ENCODE measurements at places on chromosomes 2 and 18.

GRCh38 chr2:98016908-98017670 lies 21.3 kb upstream of the TMEM131 start:
- no peak for DNase-seq

DNA sequence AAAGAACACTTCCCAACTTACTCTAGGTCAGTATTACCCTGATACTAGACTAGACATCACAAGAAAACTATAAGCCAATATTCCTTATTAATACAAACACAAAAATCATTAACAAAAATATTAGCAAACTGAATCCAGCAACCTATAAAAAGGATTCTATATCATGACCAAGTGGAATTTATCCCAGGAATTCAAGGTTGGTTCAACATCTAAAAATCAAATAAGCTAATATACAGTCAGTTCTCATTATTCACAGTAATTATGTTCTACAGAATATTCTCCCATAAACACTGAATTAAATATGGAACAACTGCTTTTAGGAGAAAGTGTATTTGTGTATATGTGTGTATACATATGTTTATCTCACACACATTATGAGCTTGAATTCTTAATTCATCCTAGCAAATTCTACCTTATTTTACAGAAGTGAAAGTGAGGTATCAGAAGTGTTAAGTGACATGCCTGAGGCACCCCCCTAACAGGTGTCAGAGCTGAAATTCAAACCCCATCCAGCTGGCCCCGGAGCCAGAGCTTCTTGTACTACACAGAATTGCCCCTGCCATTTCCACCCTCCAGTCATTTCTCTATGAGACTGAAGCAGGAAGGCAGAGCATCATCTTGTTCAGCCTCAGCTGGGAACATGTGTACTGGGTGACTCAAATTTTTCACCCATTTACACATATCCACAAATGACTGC lies 77.8 kb downstream of the MALT1 start:
- no peak for DNase-seq

- no peak for DNase-seq
Measured at GRCh38 chr2:54054271-54054670, 61.1 kb upstream of the ACYP2 start.

- DNase-seq = no peak
Measured at GRCh38 chr2:603427-603826, 73.8 kb downstream of the TMEM18 start.

DNA sequence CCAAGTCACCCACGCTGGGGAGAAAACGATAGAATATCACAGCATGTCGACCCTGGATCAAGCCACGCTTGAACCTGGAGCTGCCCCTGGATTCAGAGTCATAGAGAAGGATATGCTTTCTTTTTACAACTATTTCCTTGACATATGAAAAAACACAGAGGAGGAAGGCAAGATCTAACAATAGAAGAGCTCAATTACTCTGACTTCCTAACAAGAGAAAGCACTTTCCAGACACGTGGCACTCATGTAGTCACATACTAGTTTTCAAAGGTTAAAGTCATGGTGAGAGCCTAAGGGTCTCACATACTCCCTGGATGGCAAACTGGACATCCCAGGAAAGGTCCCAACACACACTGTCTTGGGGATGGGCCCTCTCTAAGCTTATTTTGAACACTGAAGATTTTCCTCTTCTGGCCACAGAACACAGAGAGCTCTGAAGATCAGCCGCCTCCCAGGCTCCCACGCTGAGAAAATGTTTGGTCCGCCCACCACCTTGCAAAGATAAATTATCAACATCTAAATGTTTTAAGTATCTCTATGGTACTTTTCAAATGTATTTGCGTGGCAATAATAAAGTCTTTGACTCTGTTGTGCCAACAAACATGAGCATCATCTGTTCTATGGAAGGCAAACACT lies 4.9 kb downstream of the PXDN start:
- no peak for DNase-seq

- peak; percentile 86 for DNase-seq
Measured at GRCh38 chr2:86035883-86036668, 69.6 kb downstream of the POLR1A start.

- peak; percentile 67 for DNase-seq
Measured at GRCh38 chr18:45662468-45662867, 47.2 kb downstream of the SLC14A2 start.

GRCh38 chr2:46939626-46940359 lies 24.2 kb upstream of the MCFD2 start:
- DNase-seq = no peak

DNA sequence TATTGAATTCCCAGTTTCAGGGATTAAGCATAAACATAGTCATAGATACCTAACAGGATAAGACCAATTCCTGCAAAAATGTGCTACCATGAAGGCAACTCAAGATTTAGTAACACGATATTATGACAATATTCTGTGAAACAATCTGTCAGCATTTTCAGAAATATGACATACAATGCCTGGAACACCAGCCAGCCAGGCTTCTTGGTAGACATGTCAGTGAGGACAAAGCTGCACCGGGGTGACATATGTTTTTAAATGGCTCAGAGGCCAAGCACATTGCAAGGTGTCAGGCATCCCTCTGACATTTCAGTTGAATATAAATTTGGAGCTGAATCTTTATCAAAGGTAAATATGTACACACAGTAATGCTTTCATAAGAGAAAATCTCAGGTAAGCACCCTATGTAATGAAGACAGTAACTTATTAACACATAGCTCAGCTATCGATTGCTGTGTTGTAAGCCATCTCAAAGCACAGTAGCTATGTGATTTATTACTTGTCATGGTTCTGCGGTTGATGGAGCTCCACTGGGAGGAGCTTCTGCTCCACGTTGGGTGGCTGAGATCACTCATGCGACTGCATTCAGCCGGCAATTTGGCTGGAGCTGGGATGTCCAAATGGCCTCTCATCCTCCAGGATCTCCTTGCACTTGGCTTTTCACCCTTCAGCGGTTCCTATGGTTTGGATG lies 31.9 kb upstream of the EML6 start:
- no peak for DNase-seq

DNA sequence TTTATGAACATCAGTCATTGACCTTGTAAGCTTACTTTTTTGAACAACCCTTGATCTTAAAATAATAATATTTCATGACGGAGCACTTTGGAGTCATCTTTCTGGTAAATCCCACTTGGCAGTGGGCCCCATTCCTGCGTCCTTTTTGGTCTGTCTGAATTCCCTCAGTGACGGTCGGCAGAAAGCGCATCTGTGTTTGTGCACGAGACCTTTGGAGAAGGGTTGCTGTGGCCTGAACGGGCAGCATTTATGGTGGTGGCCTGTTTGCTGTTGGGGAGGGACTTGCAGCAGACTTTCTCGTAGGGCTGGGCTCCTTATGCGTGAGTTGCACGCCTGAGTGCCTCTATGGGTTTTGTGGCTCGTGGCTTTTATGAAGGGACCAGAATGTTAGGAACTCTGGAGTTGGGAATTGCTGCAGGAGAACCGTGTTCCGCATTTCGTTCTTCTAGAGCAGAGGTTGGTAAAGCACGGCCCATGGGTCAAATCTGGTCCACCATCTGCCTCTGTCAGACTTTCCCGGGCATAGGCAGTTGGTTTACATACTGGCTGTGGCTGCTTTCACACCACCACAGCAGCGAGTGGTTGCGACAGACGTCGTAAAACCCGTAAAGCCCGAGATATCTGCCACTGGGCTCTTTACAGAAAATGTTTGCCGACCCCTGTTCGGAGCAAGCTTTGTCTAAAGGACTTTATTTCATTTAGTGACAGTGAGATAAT lies 30.8 kb downstream of the LPIN1 start:
- DNase-seq = no peak

DNA sequence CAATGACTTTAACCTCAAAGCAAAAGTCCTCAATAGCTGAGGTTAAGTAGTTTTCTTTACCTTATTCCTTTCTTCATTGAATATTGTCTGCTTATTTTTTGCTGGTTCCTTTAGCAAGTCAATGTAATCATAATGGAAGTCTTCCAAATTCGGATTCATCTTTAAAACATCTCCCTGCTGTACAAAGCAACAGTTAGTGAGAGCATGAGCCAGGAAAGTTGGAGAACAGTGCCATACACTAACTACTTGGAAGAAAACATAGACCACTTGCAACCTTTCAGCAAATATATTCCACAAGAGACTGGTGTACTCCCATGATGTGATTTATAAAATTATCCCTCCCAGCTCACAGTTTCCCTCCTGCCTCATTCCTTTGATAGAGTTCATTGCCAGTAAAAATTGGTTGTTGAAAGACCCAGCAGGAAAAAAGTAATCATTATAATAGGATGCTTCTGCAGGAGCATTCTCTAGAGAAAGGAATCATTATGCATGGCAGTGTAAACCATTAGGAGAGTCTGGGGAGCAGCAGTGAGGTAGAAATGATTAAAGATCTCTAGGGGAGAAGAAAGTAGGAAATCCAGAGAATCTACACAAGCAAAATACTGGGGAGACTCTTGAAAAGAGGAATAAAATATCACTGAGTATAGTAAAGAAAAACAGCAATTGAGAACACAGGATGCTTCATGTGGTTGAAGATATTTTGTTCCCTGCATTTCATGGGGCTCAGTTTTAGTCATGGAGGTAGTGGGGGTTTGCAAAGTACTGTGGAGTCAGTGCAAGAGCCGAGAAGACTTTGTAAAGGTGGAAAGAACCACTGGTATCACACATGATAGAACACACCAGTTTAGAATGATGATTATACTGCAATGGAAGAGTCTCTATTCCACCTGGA lies 38.6 kb upstream of the TTN start:
- DNase-seq = peak; percentile 81

- no peak for DNase-seq
Measured at GRCh38 chr18:2597639-2598038, 26.3 kb downstream of the NDC80 start.

- DNase-seq = peak; percentile 54
Measured at GRCh38 chr18:67608615-67609273, 92.2 kb upstream of the DSEL start.

GRCh38 chr18:27763936-27764335 lies 413.0 kb downstream of the CDH2 start:
- DNase-seq = no peak

GRCh38 chr2:37271376-37272067 lies 40.1 kb downstream of the NDUFAF7 start:
- no peak for DNase-seq

DNA sequence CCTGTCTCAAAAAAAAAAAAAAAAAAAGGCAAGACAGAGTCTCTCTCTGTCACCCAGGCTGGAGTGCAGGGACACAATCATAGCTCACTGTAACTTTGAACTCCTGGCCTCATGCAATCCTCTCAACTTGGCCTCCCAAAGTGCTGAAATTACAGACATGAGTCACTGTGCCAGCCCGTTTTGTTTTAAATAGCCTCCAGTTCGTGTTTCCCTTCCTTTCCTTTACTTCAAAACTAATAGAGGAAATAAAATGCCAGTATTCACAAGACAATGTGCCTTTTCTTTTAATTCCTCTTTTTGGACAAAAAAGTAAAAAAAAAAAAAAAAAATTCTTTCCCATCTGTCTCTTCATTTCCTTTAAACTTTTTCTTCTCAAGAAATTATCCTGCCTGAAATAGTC lies 54.5 kb upstream of the ACMSD start:
- DNase-seq = no peak

GRCh38 chr2:207061181-207061580 lies 104.6 kb downstream of the KLF7 start:
- DNase-seq = no peak

- DNase-seq = no peak
Measured at GRCh38 chr2:9415516-9416169, 7.7 kb downstream of the ITGB1BP1 start.

DNA sequence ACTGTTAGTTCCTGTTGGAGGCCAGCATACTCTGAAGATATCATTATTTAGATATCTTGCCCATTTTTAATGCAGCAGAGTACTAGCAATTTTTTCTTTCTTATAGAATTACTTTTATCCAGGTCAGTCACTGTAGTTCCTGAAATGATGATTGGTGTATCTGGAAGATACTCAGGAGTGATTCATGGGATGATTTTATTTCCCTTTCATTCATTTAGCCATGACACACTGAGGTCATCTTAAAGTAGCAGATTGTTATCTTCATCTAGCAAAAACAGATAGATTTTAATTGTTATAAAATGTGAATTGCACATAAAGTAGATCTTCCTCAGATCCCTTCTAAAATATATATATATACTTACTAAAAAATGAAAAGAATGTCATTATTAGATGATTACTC lies 109.1 kb downstream of the PIK3C3 start:
- no peak for DNase-seq

GRCh38 chr18:28114472-28114871 lies 62.5 kb downstream of the CDH2 start:
- DNase-seq = peak; percentile 83

- no peak for DNase-seq
Measured at GRCh38 chr2:130728549-130729316, at the start of gene GPR148. GPR148 (plus strand) TSS chr2:130729070; CDS start chr2:130729152, 82 bp downstream.

DNA sequence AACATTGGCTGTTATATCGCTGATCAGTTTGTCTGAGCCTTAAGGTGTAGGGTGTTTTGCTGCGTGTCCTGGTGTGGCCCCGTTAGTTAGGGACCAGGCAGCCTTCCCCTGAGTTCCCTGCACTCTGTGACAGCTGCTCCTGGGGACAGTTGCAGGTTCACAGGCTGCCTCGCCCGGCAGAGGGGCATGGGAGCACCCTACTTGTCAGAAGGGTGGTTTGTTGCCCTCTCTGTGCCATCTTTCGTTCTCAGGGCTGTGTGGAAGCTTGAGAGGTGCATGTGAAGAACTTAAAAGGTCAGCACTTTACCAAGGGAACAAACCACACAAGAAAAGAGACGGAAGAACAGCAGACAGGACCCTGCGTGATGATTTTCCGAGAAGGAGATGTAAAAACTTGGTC lies 159.6 kb downstream of the LDLRAD4 start:
- no peak for DNase-seq

DNA sequence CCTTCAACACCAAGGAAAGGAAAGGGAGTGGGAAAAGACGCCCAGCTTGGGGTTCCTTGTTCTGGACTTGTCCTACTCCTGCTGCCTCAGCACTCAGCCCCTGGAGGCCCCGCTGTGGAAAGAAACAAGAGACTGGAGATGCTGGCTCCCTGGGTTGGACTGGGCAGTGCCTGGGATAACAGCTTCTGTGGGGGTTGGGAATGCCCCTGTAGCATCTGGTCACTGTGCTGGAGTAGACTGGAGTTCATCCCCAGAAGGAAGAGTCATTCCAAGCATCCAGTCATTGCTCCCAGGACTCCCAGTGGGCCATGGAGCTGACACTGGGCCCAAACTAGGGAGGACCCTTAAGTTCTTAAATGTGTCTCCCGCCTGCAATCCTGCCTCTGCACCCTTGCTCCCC lies 129.3 kb upstream of the HAAO start:
- DNase-seq = no peak

DNA sequence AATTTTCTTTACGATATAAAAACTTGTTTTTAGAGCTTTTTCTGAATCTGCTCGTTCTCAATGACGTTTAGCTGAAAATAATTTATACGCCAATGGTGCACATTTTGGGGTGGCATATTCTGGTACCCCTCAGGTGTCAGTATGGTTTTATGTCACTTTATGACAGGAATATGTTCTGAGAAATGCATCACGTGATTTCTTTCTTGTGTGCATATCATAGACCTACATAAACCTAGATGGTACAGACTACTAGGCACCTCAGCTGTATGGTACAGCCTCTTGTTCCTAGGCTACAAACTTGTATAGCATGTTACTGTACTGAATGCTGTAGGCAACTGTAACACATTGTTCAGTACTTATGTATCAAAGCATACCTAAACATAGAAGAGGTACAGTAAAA lies 68.2 kb downstream of the TMEM17 start:
- DNase-seq = no peak
